ENCODE measurements at places on chromosomes 11 and 22. TPM values are rescaled to one million over a fixed set of nuclear protein-coding genes. Genes with fewer than 3 reads are reported as not detected.

DNA sequence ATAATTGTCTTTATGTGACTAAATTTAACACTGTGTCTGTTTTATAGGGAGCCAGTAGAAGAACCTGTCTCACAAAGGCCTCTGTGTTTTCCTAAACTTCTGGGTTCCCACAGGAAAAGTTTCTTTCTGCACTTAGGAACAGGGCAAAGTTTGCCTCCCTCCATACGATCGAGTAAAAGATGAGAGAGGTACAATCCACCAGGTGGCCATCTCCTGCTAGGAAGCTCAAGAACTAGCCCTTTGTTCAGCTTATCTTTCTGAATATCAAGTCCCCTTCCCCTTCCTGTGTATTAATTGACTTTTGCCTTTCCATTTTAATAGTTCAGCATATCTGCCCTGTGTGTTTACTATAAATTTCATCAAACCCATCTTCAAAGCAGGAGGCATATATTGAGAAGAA, 18.0 kb downstream of the CSNK2A3 start:
- no peak for DNase-seq

- DNase-seq, result no peak
Measured at GRCh38 chr11:115155320-115155719, 348.9 kb downstream of the CADM1 start.

DNA sequence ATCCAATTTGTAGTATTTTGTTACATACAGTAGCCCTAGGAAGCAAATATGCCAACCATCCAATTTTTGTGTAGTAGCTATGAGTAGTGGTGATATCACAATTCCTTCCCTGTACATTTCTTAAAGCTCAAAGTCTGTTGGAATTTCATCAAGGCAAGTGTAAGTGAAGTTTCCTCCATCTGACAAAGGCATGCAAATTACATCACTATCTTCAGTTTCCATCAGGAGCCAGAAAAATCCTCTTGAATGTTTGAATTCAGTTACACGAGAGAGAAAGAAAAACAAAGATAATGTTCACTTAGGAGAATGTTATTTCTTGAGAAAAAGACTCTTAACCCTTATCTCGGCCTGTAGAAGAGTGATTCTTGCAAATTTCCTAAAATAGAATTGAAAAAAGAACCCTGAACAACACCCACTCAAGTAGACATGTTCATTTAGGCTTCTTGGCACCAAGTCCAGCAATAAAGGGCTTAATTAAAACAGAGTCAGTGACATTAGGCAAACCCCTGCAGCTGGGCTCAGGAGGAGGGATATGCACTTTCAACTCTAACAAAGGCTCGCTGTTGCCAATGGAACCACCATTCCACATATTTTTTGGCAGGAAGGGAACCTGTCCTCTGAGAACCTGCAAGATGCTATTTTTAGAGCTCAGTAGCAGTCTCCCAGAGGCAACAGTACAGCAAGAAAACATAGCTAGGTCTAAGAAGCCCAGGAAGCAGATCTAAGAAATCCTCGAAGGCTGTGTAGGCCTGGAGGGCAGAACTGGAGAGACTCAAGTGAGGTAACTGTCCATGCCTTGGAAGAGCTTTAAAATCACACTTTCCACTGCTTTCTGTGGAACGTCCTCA, 144.6 kb downstream of the CCDC81 start:
- DNase-seq, result no peak

GRCh38 chr11:119380160-119380826, 1.2 kb downstream of the USP2 start:
- no peak for DNase-seq

- DNase-seq, result no peak
Measured at GRCh38 chr11:45318516-45318915, 32.4 kb upstream of the SYT13 start.

DNA sequence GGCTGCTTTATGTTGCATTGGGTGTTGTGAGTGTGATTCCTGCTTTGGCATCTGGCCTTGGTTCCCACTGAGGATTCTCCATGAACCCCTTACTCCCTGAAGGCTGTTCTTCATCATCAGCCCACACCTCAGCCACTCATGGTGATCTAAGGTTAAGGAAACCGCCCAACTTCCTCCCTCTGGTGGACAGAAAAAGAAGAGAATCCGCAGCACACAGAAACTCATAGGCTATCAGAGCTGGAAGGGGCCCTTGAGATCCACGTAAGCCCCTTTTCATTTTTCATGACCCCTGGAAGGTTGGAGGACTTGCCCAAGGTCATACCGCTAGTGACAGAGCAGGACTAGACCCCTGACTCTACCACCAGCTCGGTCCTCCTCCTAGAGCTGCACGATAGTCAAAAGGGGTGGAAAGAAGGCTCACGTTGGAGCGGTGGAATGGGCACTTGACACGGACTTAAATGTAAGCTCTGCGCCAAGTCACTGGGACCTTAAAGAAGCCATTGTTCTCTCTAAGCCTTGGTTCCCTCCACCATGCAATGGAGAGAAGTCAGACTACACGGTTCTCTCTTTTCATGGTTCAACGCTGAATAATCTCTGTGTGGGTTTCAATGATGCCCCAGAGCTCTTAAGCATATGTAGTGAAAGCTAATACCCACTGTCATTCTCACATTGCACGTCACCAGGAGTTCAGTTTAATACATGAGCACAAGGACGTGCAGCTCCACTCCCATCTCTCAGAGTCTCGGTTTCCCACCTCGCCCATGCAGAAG, 83.6 kb upstream of the CRTAM start:
- no peak for DNase-seq

DNA sequence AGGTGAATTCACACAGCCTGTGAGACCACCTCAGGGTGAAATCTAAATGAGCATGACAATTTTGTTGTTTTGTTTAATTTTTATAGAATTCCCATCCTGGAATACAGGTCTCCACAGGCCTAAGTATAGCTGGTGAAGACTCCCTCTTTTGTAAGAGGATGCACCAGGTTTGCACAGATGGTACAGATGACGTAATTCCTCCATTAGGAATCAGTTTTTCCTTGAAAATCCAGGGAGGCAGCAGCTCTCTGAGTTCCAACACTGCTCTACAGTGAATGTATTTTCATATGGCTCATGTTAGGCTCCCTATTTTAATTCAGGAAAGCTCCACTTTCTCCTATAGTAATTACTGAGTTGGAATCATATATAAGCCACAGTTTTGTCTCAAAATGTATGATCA, 47.2 kb downstream of the USP28 start:
- peak; percentile 6 for DNase-seq

DNA sequence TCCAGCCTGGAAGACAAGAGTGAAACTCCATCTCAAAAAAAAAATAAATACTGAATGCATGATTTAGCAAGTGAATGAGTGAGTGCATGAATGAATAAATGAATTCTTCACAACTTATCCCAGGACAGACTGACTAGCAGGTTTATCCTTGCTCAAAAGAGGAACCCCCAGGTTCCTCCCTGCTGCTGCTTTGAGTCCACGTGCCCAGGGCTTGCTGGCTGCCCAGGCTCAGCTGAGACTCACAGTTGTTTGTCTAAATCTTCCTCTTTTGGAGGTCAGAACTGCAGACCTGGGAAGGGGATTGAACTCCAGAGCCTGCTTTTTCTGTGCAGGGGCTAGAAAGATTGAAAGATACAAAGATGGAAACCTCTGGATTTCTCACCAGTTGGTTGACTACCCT, 117.4 kb upstream of the TMEM45B start:
- no peak for DNase-seq

- DNase-seq, result no peak
Measured at GRCh38 chr22:46619240-46619829, 851 bp upstream of the GRAMD4 start.

The HTR3A gene
- total RNA-seq, result 0.31 TPM

The PIWIL4 gene
- total RNA-seq, result 5.8 TPM
